Sigmoid colon (tissue), 7 donors: ENCODE measurements at places on chromosomes 1 and 21. TPM values are rescaled to one million over a fixed set of nuclear protein-coding genes. Genes with fewer than 3 reads are reported as not detected.
A peak's percentile ranks its signal among the peaks of the same experiment; 100 is the strongest.

DNA sequence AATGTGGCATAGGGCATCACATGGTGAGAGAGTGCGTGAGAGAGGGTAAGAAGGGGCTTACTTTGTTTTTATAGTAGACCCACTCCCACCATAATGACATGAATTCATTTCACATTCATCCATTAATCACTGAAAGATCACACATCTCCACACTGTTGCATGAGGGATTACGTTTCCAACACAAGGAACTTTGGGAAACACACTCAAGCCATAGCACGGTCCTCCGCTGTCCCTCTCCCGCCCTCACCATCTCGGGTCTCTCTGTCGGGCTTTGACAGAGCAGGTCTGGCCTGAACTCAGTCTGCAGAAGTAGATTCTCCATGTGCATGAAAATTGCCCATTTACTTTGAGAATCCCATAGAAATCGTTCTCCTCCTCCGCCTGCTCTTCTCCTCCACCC is 312.2 kb downstream of the MATN1 start:
- no peaks in the 10 kb centered on the region for H3K27me3 ChIP-seq
- H3K4me1 ChIP-seq: no peaks in the 10 kb centered on the region
- H3K4me3 ChIP-seq: no peak overlapping the region
- DNase-seq: peak; percentile 25
- no peak overlapping the region for H3K27ac ChIP-seq

GRCh38 chr1:47508702-47509431 is 71.0 kb downstream of the FOXD2 start:
- peaks cover 22% of the 10 kb centered on the region for H3K27me3 ChIP-seq
- H3K36me3 ChIP-seq: no peaks in the 10 kb centered on the region
- DNase-seq: no peak

GRCh38 chr1:106924360-106924759 is 132.1 kb upstream of the PRMT6 start:
- H3K27ac ChIP-seq: no peak overlapping the region
- no peaks in the 10 kb centered on the region for H3K4me1 ChIP-seq
- H3K4me3 ChIP-seq: no peak overlapping the region
- no peak for DNase-seq
- no peaks in the 10 kb centered on the region for H3K36me3 ChIP-seq

HES3 gene
- total RNA-seq: not detected

GJC2 gene
- 6.4 TPM for total RNA-seq
